Spinal cord (tissue), 10 donors: ENCODE measurements at places on chromosomes 11 and 22. TPM values are rescaled to one million over a fixed set of nuclear protein-coding genes. Genes with fewer than 3 reads are reported as not detected.
A peak's percentile ranks its signal among the peaks of the same experiment; 100 is the strongest.

The SCGB1D2 gene
- total RNA-seq, result not detected

The PKP3 gene
- 0.61 TPM for total RNA-seq

The HTR3B gene
- not detected for total RNA-seq

DNA sequence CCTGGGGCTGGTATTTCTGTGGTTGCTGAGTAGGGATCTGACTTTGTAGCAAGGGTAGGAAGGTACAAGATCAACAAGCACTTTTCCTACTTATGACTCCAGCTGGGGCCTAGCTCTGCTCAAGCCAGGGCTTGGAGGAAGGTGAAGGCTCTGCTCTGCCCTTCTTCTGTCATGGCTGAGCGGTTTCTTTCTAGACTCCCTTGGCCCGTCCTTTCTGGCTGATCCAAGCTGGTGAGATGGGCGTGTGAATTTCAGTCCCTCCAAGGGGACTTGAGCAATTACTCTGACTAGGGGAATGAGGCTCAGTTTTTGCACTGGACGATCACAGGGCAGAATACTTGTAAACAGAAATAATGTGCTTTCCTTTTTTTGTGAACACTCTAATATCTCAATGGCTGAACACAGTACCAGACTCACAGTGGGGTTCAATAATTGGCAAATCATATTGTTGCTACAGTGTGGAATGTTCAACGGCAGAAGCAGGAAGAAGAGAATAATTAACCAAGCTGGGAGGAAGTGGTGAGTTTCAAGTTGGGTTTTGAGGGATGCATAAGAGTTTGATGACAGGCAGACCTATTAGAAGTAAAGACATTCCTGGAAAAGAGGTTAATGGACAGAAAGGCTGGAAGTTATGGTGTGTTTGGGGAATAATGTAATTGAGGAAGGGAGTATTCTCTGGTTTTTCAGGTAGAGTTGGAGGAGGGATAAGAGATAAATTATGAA is 507.6 kb downstream of the MIAT start:
- DNase-seq, result no peak

DNA sequence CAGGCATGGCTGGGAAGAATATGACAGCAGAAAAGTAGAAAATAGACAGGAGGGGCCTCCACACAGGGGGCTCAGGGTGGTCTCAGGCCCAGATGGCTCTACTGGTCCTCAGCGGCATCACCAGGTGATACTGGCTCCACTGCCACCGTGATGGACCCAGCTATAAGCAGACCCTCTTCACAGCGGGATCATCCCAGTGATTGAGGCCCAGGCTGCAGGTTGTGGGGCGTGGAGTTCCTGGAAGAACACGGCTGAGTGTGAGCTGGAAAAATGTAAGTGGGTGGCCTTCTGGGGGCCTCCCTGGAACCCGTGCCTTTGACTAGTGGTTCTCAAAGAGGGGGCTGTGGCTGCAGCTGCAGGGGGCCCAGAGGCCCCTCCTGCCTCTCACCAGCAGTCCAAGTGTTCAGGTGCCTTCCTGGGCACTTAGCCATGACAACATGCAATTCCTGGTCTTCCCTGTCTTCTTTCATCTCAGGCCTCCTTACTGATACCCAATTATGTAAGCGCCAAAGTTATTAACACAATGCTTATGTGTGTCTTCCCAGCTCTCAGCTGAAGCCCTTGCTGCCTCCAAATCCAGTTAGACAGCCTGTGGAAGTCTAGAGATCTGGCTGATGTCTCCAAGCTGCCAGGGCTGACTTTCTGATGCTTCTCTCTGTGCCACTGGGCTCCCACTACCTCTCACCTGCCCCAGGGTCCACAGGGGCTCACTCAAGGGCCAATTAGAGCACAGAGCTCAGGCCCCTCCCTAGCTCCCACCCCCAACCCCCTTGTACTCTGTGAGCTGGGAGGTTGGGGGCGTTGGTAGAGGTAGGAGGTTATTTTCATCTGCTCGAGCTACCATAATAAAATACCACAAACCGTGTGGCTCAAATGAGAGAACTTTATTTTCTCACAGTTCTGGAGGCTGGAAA is 110.1 kb upstream of the LMO1 start:
- no peak for DNase-seq

DNA sequence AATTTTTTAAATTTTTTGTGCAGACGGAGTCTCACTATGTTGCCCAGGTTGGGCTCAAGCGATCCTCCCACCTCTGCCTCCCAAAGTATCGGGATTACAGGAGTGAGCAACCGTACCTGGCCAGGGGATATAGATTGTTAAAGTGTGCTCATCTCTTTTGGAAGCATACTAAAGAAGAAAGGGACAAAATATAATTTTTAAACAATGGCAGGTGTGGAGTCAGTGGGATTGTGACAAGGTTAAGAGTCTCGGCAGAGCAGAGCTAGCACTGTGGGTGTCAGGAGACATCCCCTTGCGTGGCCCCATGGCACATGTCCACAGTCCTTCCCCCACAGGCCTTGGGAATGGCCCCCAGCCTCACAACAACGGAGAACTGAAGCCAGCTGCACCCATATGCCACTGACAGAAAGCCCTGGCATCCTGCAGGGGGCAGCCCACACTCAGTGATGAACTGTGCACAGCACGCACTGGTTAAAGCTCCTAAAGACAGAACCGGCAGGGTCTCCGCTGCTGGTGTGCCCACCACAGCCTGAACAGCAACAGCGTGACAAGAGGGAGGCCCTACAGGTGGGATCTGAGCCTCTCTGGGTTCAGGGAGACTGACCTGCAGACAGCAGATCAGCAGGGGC is 29.9 kb downstream of the SERPIND1 start:
- DNase-seq, result peak; percentile 14

GRCh38 chr11:66418168-66418985 is 2.5 kb upstream of the NPAS4 start:
- peak; percentile 87 for DNase-seq

GRCh38 chr11:27293515-27294417 is 69.2 kb downstream of the CCDC34 start:
- peak; percentile 24 for DNase-seq

- no peak for DNase-seq
Measured at GRCh38 chr11:117631336-117632140, 165.5 kb downstream of the DSCAML1 start.

DNA sequence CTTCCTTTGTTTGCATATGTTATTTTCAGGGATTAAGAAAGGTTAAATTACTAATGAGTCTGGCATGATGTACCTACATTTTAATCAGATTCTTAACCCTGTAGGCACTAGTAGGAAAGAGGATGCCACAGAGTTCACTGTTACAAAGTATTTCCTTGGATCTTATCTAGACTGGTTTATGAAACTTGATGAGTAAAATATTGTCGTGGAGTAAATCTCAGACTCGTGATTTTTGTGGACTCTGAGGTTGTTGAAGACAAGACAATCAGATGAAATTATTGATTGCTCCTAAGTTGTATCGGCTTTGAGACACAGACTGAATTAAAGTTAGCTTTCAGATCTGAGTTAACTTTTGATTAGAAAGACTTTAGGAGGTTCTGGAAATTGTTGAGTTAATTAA is 6.0 kb downstream of the KMT2A start:
- no peak for DNase-seq

DNA sequence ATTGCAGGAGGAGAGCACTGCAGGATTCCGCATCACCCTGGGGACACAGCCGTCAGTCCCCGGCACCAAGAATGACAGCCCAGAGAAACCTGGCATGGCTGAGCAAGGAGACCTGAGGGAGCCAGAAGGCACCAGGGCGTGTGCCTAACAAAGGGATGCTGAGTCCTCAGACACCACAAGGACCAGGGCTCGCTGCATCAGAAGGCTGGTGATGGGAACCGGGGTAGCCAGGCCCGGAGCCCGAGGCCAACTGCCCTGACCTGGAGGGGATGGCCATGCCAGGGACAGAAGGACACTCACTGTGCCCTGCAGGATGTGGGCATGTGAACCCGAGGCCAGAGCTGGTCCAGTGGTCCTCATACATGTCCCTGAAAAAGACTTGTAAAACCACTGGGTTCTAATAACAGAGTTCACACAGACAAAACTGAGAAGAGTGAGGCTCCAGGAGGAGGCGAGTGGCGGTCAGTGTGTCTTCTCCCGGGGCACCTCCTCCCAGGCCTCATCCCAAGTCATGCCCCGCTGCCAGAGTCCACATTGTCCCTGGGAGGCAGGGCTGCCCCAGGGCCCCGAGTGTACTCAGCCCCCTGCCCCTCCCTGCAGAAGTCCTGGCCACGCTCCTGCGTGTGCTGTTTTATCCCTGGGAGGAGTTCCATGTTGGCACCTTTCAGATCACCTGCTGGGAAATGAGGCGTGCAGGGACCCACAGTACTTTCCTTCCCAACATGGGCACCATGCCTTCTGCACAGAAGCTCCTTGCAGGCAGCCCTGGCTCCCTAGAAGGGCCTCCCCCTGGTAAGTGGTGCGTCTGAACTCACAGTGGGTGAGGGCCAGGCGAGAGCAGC is 42.5 kb downstream of the TBX1 start:
- DNase-seq, result no peak
